BJ (cell line): ENCODE measurements at places on chromosomes 6 and 20. TPM values are rescaled to one million over a fixed set of nuclear protein-coding genes. Genes with fewer than 3 reads are reported as not detected.

GRCh38 chr20:7333841-7334240 lies 566.4 kb downstream of the BMP2 start:
- no peak for DNase-seq

- no peak for DNase-seq
Measured at GRCh38 chr6:167825332-167826229, 1.1 kb upstream of the AFDN start.

The CAP2 gene
- 84.4 and 99.1 TPM in 2 replicates for polyA plus RNA-seq

The SPAG4 gene
- 8.3 and 11.4 TPM in 2 replicates for polyA plus RNA-seq

GRCh38 chr6:97469451-97469850 lies 186.4 kb upstream of the MMS22L start:
- DNase-seq, result no peak

- no peak for DNase-seq
Measured at GRCh38 chr6:92109256-92109655, 1310.1 kb downstream of the EPHA7 start.

The CEP85L gene
- 2.6 and 7.0 TPM in 2 replicates for polyA plus RNA-seq
